ENCODE measurements at places on chromosomes 13 and 19.

DNA sequence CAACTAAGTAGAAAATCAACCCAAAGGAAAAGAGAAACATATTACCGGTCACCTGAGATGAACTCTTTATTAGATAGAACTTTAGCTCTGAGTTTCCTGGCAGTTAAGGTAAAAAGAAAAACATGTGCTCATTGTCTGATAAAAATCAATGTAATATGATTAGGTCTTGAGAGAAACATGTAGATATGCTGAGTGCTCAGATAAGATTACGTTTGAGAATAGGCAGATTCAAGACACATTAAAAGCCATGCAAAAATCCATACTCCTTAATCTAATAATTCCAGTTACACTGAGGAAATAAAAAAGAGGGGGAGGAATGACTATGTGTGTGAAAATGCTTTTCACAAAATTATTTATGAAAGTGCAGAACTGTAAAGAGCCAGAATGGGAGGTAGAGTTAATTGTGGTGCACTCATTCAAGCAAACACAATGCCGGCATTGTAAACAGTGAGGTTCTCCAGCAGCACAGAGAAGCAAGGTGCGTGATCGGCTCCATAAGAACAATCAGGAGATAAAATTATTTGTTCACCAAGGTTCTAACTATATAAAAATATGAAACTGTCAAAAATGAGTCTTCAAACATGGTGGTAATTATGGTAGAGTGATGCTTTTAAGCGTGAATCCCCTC lies 88.8 kb downstream of the MBNL2 start:
- no peak for DNase-seq

DNA sequence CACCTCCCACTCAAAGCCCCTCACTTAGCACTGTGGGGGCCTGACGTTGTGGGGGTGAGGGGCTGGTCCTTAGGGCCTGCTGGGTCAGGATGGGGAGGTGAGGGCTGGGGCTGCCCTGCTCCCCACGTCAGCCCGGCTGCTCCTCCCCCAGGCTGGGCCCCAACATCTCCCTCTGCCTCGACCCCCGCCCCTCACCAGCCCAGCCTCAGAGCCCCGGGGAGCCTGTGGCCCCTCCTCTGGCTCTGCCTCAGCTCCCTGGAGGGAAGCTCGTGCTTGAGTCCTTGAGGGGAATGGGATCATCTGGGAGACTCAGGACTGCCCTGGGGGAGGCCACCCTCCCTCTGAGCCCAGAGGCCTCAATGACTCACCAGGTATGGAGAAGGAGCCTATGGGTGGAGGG lies 6.8 kb downstream of the LILRA4 start:
- DNase-seq: no peak

DNA sequence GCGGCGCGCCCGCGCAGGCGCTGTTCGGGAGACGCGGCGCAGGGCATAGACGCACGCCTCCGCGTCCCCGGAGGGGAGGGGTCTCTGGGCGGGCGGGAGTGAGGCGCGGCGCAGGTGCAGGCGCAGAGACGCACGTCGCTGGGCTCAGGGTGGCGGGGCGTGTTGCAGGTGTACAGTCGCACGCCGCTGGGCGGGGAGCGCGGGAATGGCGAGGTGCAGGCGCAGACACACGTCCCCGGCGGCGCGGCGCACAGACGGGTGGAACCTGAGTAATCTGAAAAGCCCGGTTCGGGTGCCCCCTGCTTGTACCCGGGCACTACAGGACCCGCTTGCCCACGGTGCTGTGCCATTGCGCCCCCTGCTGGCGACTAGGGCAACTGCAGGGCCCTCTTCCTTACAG lies 44.7 kb downstream of the PLPP2 start:
- DNase-seq: no peak

- DNase-seq: no peak
These were observed 34.9 kb downstream of the HTR2A start for GRCh38 chr13:46861959-46862358.

DNA sequence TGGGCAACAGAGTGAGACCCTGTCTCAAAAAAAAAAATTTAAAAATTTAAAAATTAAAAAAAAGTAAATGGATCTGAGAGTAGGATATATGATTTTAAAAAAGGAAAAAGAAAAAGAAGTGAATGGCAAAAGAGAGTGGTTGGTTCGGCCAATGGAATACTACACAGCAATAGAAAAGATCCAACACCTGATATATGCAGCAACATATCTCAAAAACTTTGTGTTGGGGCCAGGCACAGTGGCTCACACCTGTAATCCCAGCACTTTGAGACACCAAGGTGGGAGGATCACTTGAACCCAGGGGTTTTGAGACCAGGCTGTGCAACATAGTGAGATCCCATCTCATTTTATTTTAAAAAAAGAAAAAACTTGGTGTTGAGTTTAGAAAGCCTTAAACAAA lies 1.4 kb upstream of the LYPD3 start:
- no peak for DNase-seq

GRCh38 chr19:5321851-5322681 lies 18.5 kb downstream of the PTPRS start:
- peak; percentile 11 for DNase-seq

GRCh38 chr19:48174445-48175030 lies 4.1 kb downstream of the ZSWIM9 start:
- DNase-seq: no peak

- no peak for DNase-seq
These were observed 43.5 kb downstream of the NEK5 start for GRCh38 chr13:52085421-52085820.

DNA sequence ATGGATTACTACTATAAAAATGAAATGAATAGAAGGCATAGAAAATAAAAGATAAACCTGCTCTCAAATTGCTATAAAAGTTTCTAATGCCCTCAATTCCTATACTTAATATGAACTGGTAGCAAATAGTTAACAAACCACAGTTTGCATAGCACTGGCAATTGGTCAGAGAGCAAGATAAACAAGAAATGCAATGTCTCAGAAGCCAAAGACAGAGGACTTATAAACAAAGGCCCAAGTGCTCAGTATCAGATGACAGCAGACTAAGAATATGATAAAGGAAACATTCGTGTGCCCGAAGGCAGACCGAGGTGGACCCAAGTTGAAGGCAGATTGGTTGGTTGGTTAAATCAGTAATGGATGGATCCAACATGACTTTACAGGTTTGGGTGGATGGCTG lies 50.6 kb downstream of the IPO5 start:
- no peak for DNase-seq

- DNase-seq: no peak
These were observed 47.5 kb downstream of the WASF3 start for GRCh38 chr13:26604784-26605545.

GRCh38 chr19:311813-312261 lies 20.6 kb upstream of the PLPP2 start:
- no peak for DNase-seq

- DNase-seq: no peak
These were observed 828.1 kb downstream of the PCDH9 start for GRCh38 chr13:66402066-66402465.

Measured in CD4-positive, alpha-beta T cell (primary cell).